ENCODE measurements at places on chromosomes 5 and 9. TPM values are rescaled to one million over a fixed set of nuclear protein-coding genes. Genes with fewer than 3 reads are reported as not detected.

DNA sequence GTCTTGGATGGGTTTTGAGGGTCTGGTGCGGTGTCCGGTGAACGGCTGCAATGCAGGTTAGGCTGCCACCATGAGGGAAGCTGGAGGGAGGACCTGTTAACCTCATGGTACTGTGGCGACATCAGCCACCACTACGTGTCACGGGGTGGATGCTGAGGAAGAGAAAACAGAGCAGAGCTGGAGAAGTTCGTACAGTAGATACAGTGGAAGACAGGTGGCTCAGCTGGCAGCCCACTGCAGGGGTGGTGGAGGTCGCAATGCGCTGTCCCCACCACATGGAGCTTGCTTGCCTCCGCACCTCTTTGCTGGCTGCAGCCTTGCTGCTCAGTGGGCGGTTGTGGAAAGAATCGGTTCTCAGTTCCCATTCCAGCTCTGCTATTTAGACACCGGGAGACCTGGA lies 2.8 kb downstream of the DCANP1 start:
- no peak for DNase-seq

DNA sequence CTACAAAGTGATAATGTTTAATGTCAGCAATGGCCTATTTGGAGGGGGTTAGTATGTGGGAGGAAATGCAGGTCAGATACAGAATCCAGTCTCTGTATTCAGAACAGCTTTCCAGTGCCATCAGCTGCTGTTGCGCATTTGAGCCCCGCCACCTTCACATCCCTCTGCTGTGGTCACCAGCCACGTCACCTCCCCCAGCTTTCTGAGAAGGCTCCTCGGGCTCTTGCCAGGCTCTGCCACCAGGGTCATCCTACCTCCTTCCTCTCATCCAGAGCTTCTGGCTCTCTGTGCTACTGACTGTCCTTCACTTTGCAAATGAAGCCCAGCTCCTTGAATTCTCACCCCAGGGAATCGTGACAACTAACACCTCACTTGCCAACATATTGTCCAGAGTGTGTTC lies 138.8 kb downstream of the PIK3R1 start:
- no peak for DNase-seq

DNA sequence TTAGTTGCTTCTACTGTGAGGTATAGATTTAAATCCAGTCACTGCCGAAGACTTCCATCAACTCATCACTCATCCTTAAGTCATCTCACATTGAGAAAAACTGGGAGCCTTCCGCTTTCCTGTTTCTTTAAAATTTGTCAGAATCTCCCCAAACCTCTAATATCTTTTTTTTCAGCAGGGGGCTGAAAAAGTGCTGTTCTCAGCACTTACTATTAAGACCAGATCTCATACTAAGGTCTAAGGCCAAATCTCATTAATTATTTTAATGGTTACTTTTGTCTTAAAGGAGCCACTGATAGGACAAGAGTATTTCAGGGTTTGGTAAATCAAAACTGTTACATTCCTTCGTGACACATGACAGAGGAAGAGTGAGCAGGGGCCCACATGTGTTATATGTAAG lies 134.6 kb upstream of the PRSS3 start:
- DNase-seq, result no peak

GRCh38 chr9:84283946-84284345 lies 56.6 kb downstream of the SLC28A3 start:
- DNase-seq, result no peak

DNA sequence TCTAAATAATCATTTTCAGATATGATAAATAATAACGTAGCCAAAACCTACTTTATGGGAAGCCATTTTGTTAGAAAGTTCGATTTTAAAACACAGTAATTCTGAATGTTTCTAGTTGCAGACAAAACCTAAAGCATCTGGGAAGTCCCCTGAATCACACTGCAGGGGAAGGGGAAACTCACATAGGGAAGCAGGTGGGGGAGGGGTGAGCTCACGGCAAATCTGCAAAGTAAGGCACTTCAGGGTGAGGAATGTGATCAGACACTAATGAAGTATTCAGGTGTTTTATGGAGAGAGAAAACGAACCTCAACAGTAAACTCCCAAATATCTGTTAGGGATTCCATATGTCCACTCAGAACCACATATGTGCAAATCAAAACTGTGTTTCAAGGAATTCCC lies 70.7 kb downstream of the EPB41L4A start:
- DNase-seq, result no peak

DNA sequence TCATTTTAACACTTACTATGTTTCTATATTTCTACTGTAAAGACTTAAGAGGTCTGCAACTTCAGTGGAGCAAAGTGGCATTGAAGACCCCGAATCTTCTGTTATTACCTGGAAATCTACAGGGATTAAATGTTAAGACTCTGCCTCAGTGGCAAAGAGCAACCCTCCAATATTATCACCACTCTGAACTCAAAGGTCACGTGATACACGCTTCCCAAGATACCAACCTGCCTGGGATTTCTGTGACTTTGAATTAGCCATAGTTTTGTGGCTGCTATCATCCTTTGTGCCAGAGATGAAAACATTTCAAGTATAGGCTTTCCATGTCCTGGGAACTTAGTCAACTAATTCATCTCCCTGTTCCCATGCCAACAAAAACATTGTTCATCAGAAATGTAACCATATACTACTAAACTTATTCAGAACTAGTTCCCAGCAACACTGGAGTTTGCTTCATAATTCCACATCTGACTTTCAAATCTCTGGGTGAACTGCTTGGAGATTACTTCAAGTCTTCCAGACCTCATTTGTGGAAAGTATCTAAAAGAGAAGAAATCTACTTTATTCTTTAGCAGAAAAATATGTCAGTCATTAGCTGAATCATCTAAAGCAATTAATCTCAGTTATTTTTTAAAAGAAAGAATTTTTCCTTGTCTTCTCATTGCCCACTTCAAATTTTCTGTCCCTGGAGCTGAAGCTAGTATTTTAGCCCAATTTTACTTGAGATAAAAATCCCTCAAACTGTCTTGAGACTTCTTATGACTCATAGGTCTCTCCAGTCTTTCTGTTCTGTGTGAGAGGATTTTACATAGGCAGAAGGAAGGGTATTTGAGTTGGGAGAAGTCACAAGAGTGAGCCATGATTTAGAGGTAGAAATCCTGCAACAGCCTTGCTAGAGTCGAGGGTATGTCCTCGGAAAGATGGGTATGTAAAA lies 83.0 kb downstream of the ZNF462 start:
- no peak for DNase-seq

- DNase-seq, result no peak
Observed at GRCh38 chr5:38648703-38649291, 92.4 kb upstream of the LIFR start.

- no peak for DNase-seq
Observed at GRCh38 chr9:33111631-33112030, 35.2 kb upstream of the SMU1 start.

- DNase-seq, result peak; percentile 92
Observed at GRCh38 chr5:36507332-36507952, 99.0 kb upstream of the SLC1A3 start.

DNA sequence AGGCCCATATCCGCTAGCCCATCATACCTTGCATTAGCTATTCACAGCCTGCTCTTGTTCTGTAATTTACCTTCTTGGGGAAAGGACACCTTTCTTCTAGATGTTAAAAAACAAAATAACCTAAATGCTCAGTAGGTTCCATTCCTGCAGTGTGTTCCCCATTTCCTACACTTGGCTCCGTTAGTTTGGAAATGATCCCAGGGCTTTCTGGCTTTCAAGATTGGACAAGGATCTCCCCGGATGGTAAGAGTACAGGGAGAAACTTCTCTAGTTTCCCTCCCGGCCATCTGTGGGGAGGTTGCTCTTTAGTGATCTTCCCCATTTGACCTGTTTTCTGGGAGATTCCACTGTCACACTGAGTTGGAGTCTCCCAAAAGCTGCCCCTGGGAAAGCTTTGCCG lies 27.3 kb upstream of the STC2 start:
- no peak for DNase-seq

- no peak for DNase-seq
Observed at GRCh38 chr5:61327760-61328753, 4.0 kb upstream of the ZSWIM6 start.

DNA sequence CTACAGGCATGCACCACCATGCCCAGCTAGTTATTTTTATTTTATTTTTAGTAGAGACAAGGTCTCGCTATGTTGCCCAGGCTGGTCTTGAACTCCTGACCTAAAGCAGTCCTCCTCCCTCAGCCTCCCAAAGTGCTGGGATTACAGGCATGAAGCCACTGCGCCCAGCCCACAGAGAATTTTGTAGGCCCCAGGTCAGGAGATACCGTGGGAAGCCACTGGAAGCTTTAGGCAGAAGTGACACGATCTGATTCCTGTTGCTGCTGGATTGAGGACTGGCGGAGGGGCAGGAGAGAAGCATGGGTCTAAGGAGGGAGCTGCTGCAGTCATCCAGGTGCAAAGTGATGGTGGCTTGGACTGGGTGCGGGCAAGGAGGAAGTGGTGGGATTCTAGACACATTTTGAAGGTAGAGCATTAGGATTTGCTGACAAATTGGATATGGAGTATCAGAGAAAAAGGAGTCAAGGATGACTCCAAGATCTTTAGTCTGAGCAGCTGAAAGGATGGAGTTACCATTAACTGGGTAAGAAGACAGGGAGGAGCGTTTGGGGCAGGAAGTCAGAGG lies 20.7 kb downstream of the TCF7 start:
- no peak for DNase-seq

DNA sequence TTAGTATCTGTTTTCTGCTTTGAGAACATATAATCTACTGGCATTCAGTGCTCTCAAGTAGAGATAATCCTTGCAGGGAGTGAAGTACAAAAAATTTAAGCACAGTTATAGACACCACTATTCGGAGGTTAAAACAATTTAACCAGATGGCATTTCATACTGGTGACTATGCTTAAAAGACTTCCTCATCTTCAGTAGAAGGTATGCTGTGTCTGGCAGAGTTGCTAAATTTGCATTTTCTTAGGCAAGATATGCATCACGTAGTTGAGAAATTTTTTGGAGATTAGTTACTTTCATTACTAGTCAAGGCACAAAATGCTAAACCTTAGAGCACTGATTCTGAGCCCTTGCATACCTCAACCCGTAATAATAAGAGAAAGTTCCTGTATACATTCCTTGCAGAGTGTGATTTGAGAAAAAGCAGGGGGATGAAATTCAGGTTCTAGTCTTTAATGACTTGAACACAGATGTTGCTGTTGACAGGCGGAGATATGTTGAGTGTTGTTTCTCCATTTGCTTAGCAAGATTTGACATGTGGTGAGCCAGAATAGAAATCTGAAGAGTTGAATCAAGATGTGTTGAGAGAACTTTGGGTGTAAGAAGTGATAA lies 70.8 kb upstream of the STARD4 start:
- DNase-seq, result no peak

GRCh38 chr5:17679597-17680203 lies 45.4 kb downstream of the TAF11L14 start:
- no peak for DNase-seq

The SLC45A2 gene
- total RNA-seq, result not detected

The CSF2 gene
- not detected for total RNA-seq

The TTC23L gene
- total RNA-seq, result not detected

The ASS1 gene
- 621 TPM for total RNA-seq

The SH2D3C gene
- 13.7 TPM for total RNA-seq

The FCN2 gene
- 0.84 TPM for total RNA-seq

The FOXE1 gene
- not detected for total RNA-seq

The DNAJC21 gene
- 32.8 TPM for total RNA-seq

The ARHGEF37 gene
- total RNA-seq, result 8.5 TPM

The ELOVL7 gene
- 9.5 TPM for total RNA-seq

The VPS13A gene
- 33.5 TPM for total RNA-seq

The SLC22A5 gene
- total RNA-seq, result 38.7 TPM

The ADAMTS6 gene
- 8.0 TPM for total RNA-seq

The HAVCR1 gene
- total RNA-seq, result 2.2 TPM

The CYLC2 gene
- total RNA-seq, result not detected
